ENCODE measurements at places on chromosomes 2 and 18. TPM values are rescaled to one million over a fixed set of nuclear protein-coding genes. Genes with fewer than 3 reads are reported as not detected.

DNA sequence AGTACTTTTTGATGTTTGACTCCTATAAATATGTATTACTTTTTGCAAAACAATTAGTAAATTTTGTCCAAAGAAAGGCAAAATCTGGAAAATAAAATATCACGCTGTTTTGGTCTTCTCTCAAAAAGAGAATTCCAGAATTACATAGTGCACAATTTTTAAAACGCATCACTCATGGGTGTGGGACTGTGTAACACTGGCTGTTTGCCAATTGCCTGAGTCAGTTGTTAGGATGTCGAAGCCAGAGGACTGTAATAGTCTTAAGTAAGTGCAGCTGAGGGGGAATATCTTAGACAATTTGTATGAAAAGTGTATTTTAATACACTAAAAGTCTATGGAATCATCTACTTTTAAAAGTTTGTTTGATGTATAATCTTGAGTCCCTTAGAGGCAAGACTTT, 24.1 kb upstream of the EPHA4 start:
- no peak overlapping the region for H3K27ac ChIP-seq
- no peaks in the 10 kb centered on the region for H3K27me3 ChIP-seq
- no peak overlapping the region for H3K4me3 ChIP-seq
- H3K36me3 ChIP-seq: no peaks in the 10 kb centered on the region
- DNase-seq: no peak

DNA sequence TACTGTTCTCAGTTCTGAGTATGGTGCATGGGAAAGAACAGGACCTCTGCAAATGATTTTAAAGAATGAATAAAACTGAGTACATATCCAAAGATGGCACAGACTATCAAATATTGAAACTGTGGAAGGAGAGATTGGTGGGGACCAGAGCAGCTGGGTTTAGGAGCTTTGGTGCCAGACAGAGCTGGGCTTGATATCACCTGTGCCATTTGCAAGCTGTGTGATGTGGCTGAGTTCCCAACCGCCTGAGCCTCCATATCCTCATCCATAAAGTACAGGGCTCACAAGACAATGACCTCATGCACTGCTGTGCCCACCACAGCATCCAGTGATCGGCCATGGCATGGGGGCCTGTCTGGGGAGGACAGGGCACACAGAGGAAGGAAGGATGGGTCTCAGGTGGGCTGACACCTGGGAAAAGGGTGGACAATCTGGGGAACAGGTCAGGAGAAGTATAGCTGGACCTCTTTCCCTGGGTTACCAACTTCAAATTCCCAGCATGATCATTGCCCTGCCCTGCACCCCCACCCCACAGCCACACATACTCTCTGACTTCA, 83.9 kb upstream of the RAB6C start:
- H3K27me3 ChIP-seq: no peaks in the 10 kb centered on the region
- H3K36me3 ChIP-seq: no peaks in the 10 kb centered on the region
- no peak overlapping the region for H3K27ac ChIP-seq
- no peak for DNase-seq
- H3K4me1 ChIP-seq: no peaks in the 10 kb centered on the region
- H3K4me3 ChIP-seq: no peak overlapping the region

DNA sequence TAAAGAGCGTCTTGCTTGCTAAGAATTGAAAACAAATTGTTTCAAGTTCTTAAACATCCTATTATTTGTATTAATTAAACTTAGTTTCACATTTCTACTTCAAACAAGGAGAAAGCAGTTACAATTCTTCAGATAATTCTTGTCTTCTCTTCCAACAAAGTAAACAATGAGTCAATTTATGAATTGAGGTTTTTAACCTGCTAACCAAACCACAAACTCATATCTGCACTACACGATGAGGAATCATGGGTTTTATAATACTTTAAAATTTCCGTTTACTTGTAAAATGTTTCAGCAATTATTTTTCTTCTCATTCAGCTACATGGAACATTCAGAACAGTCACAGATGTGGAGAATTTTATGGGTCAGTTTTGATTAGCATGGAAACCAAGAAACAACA, 114.2 kb downstream of the SPIRE1 start:
- H3K36me3 ChIP-seq: no peaks in the 10 kb centered on the region
- no peak overlapping the region for H3K4me3 ChIP-seq
- no peaks in the 10 kb centered on the region for H3K4me1 ChIP-seq
- no peak for DNase-seq

GRCh38 chr2:2036686-2037085, 292.4 kb upstream of the PXDN start:
- H3K27ac ChIP-seq: no peak overlapping the region
- no peaks in the 10 kb centered on the region for H3K4me1 ChIP-seq

DNA sequence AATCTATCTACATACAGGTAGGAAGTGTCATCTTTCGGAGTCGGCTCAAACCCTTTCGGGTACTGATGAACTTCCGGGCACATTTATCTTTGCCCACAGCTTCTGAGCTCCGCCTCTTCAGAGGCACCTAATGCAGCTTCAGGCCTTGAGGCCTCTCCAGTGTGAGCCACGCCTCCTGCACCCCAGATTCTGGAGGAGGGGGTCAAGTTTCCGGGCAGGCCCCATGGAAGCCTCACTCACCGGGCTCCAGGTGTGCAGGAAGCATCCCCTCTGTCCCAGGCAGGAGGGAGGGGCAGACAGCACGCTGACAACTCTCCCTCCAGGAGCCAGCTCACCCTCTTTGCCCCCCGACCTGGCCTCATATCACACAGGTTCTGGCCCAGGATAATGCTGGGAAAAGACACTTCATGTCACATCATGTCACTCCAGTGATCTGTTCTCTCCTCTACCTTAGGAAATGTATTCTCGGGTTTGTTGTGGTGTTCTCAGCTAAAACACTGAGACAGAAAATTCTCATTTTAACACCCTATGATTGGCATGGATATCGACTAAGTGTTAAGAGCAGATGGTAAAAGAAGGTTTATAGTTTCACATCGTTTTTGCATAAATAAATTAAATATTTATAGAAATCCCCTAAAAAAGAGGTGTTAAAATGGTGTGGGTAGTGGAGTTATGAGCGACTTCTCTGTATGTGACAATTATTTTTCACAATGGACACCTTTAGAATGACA, 46.2 kb upstream of the COPS8 start:
- H3K36me3 ChIP-seq: no peaks in the 10 kb centered on the region
- H3K27ac ChIP-seq: no peak overlapping the region
- H3K4me1 ChIP-seq: no peaks in the 10 kb centered on the region
- no peak for DNase-seq

Gene CXCR4
- 11.6 TPM for polyA plus RNA-seq

Gene KCNK3
- polyA plus RNA-seq: 0.22 TPM
